T1000 (cell line): ENCODE measurements at places on chromosomes 2 and 18.

DNA sequence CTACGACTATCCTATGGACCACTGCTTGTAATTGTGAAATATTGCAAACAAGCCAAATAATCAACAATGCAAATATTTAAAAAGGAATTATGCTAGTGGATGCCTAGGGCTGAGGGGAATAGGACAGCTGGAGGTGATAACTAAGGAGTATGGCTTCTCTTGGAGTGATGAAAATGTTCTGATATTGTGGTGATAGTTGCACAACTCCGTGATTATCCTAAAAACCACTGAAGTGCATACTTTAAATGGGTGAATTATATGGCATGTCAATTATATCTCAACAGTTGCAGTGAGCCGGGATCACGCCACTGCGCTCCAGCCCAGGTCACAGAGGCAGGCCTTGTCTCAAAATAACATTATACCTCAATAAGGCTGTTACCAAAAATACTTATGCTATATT, 125.1 kb upstream of the SH3BP4 start:
- DNase-seq, result no peak

DNA sequence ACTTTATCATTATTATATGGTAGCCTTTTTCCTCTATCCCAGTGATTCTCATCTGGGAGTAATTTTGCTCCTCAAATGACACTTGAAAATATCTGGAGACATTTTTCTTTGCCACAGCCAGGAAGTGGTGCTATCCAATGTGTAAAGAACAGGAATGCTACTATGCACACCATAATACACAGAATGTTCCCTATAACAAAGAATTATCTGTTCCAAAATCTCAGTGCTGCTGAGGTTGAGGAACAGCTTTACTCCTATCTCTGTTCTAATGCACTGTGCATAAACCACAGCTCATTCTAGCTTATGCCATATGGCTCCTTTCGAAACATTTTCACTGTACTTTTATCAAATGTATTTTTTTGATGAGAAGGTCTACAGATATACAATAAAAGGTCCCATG, 1231.2 kb upstream of the CELF4 start:
- no peak for DNase-seq

GRCh38 chr2:223668302-223668998, 66.3 kb upstream of the SCG2 start:
- no peak for DNase-seq

- no peak for DNase-seq
Measured at GRCh38 chr18:61991201-61991600, 98.4 kb upstream of the RNF152 start.

GRCh38 chr2:43331422-43331821, 105.0 kb upstream of the ZFP36L2 start:
- no peak for DNase-seq

GRCh38 chr2:10951558-10952414, 40.1 kb downstream of the KCNF1 start:
- DNase-seq, result no peak

- no peak for DNase-seq
Measured at GRCh38 chr2:219419331-219420197, 1.4 kb downstream of the DES start.
